ENCODE measurements at places on chromosomes 7 and 10.

GRCh38 chr7:42758124-42758523 is 153.7 kb downstream of the C7orf25 start:
- no peak for DNase-seq

GRCh38 chr10:97000487-97001182 is 168.5 kb downstream of the LCOR start:
- DNase-seq, result no peak

DNA sequence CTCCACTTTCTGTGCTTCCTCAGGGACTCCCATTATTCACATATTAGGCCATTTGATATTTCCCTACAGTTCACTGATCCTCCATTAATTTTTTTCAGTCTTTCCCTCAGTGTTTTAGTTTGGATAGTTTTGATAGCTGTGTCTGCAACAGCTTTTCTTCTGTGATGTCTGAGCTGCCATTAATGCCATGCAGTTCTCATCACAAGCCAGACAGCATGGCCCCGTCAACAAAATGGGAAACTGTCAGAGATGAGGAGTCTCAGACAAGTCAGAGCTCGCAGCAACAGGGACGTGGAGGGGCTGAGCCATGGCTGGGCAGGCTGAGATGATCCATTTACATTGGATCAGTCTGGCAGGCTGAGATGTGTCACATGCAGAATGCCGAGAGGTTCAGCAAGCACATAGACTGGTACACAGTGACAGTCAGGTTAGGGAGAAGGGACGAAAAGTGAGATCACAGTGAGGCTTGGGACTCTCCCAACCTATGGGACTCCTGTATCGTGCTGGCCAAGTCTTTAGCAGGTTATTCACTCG is 65.4 kb downstream of the NPS start:
- DNase-seq, result no peak

DNA sequence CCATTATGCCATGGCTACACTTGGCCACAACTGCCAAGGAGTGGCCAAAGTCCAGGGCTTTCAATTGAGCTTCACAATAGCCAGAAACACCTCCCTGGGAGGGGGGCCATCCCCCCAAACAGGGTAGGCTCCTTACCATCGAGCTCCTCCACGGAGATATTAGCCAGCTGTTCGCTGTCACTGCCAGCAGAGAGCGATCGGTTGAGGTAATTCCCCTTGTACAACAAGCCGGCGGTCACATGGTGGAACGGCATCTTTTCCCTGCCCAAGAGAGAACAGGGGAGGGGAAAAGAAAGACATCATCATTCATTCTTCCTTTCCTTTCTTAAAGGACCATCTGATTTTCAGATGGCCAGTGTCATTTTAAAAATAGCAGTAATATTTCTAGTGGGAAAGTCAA is 133.6 kb downstream of the CALN1 start:
- DNase-seq, result no peak

DNA sequence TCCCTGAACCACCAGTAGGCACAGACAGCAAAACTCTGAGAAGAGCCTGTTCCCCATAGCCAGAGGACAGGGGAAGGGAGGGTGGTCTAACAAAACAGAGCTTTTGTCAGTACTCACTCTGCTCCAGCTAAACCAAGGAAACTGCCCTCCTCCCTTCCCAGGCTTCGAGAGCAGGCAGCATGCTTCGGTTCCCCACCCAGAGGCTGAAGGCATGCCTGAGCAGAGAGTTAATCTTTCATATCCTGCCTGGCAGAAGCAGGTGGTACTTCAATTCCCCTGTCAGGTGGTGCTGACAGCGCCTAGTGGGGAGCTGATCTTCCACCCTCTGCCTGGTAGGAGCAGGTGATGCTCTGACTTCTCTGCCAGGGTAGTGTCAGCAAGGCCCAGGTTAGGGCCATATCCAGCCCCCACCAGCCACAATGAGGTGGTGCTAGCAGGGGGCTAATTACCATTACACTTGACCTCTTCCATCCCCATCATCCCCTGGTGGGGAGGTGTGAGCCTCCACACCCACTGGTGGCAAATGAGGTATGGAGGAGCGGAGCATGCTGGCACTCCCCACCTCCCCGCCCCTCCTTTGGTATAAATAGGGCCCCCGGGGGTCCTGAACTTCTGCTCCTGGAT is 35.1 kb downstream of the SDK1 start:
- no peak for DNase-seq

DNA sequence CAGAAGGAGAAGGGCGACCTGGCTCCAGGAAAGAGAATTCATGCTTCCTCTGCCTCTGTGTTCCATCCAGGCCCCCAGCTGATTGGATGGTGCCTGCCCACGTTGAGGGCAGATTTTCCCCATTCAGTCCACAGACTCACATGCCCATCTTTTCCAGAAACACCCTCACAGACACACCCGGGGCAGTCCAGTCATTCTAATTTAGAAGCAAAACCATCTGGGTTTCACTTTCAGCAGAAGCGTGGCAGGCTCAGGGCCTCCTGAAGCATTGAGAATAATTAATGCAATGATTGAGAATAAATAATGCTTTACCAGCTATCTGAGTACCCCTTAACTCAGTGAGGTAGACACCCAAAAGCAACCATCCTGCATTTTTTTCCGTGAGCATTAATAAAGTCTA is 30.2 kb upstream of the CREB5 start:
- DNase-seq, result no peak

GRCh38 chr7:24123076-24123475 is 160.9 kb upstream of the NPY start:
- no peak for DNase-seq

DNA sequence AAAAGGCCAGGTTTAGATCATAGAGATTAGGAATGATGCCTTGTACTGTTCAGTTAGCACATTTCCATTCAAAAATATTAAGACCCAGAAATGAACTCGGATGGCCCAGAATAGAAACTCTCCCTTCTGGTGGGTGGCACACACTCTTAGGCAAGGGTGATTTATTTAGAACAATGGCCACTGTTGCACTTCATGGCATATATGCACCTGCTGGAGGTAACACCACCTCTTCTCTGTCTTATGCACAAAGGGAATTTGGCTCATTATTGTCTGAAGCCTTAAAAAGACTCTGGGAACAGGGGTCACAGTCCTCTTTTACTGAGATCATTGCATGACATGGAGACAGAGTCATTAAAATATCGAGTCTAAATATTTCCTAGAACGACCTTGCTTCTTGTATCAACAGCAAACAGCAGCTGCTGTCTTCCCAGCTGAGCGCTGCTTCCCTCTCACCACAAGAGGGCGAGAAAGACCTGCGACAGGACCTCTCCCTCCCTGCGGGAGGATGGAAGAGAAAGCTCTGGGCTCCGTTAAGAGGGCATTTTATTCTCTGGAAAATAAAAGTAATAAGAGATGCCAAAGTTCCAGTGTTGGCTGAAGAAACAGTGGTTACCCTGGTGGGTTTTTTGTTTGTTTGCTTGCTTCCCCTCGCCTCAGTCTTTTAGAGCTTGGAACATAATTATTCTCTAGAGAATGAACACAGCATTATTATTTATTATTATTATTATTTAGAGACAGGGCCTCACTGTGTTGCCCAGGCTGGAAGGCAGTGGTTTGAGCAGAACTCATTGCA is 13.5 kb upstream of the BAMBI start:
- peak; percentile 90 for DNase-seq

DNA sequence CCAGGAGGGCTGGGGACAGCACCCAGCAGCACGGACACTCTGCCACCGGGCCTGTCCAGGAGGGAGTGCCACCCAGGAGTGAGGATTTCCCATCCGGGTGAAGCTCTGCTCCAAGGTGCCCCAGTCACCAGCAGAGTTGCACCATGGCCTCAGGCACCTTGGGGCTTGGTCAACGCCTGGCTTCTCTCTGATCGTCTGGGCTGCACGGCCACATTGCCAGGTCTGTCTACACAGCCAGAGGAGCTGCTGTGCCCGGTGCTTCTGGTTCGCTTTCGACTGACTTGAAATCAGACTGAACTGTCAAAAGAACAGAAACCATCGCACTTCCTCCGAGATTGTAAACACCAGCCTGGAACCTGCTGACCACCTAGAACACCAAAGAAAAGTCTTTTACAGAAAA is 12.0 kb downstream of the SHH start:
- DNase-seq, result no peak

- no peak for DNase-seq
Observed at GRCh38 chr10:21396889-21397288, 128.6 kb downstream of the SKIDA1 start.

- DNase-seq, result no peak
Observed at GRCh38 chr10:4199196-4199595, 414.2 kb upstream of the KLF6 start.

DNA sequence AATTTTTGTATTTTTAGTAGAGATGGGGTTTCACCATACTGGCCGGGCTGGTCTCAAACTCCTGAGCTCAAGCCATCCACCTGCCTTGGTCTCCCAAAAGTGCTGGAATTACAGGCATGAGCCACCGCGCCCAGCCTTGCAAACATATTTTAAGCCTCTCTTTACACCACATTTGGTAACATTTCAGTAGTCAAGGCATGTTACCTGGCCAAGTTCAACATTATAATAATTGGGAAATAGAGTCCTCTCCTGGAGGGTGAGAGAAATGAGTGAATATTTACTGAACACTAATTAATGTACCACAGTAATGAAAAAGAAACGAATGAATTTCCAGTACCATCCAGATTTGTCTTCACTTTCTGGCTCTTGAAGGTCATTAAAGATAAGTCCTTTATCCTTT is 10.0 kb upstream of the CNOT4 start:
- DNase-seq, result no peak

DNA sequence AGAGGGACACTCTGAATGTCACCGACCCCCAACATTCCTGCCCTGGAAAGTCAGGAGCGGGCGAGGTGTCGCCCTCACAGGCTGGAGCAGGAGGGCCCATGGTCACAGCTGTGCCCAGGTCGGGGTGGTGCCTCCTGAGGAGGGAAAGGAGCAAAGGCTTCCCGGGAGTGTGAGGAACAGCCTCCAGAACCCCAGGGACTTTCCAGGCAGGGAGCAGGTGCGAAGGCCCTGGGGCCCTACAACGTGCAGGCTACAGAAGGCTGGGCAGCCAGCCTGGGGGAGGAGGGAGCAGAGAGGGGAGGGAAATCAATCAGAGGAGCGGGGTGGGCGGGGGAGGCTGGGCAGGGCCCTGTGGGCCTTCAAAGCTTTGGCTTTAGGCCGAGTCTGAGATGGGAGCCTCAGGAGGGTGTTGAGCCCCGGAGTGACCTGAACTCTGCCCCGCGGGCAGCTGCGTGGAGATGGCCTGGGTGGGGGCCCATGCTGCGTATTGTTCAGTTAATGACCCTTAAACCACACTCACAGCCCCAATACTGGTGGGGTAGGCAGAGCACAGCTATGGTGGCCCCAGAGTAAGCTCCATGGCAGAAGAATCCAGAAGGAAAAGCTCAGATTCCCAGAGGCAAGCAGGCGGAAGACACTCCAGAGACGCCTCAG is 44.2 kb upstream of the PPP2R2D start:
- DNase-seq, result no peak

DNA sequence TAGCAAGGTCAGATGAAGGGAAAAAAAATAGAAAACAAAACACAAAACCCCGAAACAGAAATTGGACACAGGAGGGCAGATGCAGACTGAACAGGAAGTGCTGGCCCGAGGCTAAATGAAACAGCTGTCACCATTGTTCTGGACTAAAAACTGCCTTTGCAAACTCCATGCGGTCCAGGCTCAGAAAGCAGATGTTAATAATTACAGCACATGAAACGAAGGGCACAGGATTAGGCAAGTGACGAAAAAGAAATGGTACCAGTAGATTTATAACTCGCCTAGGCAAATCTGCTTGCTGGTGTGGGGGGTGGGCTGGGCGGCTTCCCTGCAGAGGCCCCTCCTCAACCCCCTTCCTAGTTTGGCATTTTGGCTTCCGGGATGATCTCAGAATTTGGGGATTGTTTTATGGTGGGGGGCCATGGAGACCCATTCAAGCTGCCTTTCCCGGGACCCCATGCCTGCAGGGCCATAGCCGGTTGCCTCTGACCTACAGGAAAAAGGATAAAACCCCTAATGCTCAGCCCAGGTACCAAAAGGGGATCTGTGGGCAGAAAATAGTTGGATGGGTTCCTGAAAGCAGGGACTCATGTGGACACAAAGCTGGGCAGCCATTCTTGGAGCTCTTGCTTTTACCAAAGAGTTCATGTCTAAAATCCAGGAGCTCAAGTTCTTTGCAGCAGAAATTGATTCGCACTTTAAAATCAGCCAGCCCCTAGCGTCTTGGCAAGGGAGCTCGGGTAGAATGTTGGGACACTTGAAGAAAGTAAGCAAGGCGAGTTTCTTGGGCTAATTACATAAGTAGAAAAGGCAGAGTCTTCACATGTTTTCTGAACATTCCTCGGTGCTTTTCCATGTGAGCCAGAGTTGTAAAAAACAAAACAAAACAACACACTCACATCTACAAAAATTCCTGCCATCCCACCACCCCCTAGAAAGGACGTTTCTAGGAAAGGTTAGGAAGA is 39.0 kb upstream of the EMX2 start:
- peak; percentile 71 for DNase-seq

GRCh38 chr7:121016966-121017365 is 28.5 kb downstream of the CPED1 start:
- no peak for DNase-seq

DNA sequence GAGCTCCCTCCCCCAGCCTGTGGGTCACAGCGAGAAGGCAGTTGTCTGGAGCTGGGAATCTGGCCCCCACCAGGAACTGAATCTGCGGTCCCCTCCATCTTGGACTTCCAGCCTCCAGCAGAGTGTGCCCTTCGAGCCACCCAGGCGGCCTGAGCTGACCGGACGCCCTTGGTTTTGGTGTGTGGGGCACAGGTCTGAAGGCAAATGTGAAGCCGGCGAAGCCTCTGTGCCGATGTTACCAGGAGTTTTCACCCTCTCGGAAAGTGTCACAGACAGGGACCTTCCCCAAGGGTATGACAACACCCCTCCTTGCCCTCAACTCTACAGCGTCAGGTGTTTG is 109.1 kb downstream of the DNAJB6 start:
- DNase-seq, result no peak

- DNase-seq, result no peak
Observed at GRCh38 chr7:46215987-46216567, 295.0 kb upstream of the IGFBP3 start.

GRCh38 chr10:71776481-71776925 is 3.2 kb upstream of the VSIR start:
- no peak for DNase-seq

- no peak for DNase-seq
Observed at GRCh38 chr7:43484678-43485395, 98.1 kb upstream of the STK17A start.

DNA sequence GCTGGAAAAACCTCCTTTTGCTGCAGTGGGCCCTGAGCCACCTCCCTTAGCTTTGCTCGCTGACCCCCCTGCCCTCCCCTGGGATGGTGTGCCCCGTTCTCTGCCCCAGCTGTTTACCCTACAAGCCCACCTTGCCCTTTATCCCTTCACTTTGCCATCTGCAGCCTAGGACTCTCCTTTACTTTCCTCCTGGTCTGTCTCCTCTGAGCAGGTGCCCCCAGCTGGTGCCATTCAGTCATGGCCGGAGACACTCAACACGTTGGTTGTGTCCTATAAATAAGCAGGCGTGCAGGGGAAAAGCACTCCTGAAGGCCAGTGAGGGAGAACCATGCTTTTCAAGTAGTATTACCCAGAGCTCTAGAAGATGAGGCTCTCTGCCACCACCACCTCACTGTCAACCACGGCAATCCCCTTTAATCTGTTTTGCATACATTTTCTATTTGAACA is 6.1 kb downstream of the RASSF4 start:
- no peak for DNase-seq

Measured in GM03348 (cell line).